ENCODE measurements at places on chromosomes 3 and 15.

- DNase-seq, result no peak
These were observed 53.0 kb downstream of the PIAS1 start for GRCh38 chr15:68107142-68107541.

GRCh38 chr15:65829130-65829764 lies 37.2 kb upstream of the DENND4A start:
- no peak for DNase-seq

DNA sequence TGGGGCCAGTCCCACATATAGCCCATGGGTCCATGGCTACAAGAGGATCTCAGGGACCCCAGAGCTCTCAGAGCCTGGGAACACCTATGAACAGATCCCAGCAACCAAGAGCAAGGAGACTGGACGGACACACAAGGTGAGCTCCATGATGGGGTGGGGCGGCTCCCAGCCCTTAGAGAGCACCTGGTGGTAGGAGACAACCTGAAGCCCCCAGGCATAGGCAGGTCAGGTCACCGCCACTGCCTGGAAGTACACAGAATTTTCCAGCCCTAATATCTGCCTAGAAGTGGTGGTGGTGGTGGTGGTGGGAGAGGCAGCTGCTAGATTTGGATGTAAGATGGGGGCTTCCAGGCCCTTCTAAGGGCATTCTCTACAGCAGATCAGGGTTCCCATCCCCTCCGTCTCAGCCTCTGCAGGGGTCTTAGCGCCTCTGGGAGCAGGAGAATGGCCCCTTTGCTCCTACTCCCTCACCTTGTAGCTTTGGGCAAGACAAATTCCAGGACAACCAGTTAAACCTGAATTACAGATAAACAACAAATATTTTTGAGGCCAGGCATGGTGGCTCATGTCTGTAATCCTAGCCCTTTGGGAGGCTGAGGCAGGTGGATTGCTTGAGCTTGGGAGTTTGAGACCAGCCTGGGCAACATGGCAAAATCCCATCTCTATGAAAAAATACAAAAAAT lies 9.2 kb downstream of the SH2D7 start:
- no peak for DNase-seq

DNA sequence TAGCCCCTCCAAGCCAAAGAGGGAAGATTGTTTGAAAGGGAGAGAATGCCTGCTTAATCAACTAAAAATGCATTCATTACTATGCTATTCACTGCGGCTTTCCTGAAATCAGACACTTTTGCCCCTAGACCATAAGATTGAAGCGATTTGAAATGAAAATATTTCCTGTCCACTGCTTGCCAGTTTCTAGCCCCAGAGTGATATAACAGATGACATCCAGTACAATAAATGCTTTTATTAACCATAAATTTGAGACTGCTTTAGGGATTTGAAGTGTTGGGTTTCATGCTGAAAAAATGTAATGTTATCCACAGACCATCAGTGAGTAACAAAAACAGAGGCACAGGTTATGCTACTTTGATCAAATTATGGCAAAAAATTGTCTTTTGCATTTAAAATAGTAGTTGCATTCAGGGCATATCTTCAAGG lies 14.1 kb downstream of the IL17RD start:
- DNase-seq, result no peak

GRCh38 chr3:150348500-150348899 lies 59.6 kb upstream of the TSC22D2 start:
- DNase-seq, result peak; percentile 88

GRCh38 chr3:177981576-177981975 lies 554.7 kb upstream of the KCNMB2 start:
- DNase-seq, result no peak

DNA sequence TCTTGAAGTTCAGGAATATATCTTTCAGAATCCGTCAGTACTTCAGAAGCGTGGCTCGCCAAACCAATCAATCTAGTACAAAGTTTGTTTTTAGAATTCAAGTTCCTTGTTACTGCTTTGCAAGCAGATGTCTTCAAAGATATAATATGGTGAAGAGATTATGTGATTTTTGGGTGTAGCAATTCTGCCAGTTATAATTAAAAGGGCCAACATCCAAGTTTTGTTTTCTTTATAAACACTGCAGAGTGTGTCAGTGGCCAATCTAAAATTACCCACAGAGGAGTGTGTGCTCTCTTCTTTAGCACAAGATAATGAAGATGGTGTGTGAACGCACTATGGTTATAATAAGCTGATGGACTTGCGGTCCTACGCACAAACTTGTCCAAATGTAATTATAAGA lies 493.6 kb upstream of the MDFIC2 start:
- DNase-seq, result no peak

DNA sequence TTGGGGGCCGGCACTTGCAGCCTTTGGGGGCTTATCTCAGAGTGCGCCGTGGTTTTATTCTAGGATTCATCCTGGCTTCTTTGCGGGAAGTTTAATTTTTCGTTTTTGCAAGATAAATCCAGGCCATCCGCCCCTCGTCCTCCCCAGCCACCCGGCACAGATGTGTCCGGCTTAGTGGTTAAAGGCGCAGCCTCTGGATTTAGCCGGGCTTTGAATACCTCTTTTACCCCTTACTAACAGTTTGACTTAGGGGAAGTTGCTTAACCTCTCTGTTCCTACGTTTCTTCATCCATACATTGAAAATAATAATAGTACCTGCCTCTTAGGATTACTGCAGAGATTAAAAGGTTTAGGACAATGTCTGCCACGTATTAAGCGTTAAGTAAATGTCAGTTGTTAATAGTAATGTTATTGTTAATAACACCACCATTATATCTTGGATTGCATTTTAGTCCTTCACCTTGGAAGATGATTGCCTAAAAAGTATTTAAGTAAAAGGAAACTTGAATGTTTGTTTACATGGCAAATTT lies 714 bp downstream of the ECT2 start:
- DNase-seq, result no peak

DNA sequence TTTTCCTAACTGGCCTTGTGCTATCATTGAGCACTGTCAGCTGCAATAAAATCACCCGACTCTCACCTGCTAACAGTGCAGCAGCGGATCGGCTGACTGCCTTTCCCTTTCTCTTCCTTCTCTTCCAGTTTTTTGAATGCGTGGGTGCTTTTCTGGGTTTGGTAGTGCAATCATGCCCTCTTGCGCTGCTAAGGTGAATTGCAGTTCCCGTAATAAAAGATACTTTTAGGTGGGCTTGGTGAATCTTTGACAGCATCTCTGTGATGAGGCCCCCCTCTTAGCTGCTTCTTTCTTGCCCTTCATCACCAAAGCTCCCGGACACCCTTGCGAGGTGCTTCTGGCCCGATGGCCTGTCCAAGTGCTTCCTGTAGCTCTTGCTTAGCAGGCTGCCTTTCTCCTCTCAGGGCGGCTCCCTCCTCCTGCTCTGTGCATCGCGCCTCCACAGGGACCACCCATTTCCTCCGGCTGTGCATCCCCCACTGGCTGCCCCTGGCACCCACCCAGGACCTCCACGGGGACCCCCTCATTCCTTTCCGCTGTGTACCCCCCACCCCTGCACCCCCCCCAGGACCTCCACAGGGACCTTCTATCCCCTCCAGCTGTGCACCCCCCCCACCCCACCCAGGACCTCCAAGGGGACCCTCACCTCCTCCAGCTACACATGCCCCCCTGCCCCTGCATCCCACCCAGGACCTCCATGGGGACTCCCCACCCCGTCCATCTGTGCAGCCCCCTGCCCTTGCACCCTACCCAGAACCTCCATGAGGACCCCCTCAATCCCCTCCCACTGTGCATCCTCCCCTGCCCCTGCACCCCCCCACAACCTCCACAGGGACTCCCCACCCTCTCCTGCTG lies 50.8 kb upstream of the RPL32 start:
- peak; percentile 33 for DNase-seq

- DNase-seq, result no peak
These were observed 343.2 kb upstream of the ADAMTS9 start for GRCh38 chr3:65030847-65031463.

DNA sequence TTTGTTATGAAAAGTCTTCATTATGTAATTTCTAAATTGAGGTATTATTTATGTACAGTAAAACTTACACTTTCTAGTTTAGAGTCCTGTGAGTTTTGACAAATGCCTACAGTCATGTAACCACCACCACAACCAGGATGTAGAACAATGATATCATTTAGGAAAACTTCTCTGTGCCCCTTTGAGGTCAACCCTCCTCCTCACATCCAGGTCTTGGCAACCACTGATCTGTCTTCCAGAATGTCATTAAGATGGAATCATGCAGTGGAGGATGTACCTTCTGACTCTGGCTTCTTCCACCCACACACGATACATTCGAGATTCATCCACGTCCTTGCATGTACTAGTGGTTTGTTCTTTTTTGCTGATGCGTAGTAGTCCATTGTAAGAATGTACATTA lies 23.2 kb downstream of the MINAR1 start:
- no peak for DNase-seq

GRCh38 chr3:127608362-127608718 lies 10.1 kb downstream of the MCM2 start:
- no peak for DNase-seq

- DNase-seq, result no peak
These were observed 85.3 kb upstream of the MYZAP start for GRCh38 chr15:57506422-57506821.

- no peak for DNase-seq
These were observed 64.8 kb upstream of the SATB1 start for GRCh38 chr3:18489939-18490338.

- DNase-seq, result no peak
These were observed 241.1 kb downstream of the RYR3 start for GRCh38 chr15:33551860-33552259.

DNA sequence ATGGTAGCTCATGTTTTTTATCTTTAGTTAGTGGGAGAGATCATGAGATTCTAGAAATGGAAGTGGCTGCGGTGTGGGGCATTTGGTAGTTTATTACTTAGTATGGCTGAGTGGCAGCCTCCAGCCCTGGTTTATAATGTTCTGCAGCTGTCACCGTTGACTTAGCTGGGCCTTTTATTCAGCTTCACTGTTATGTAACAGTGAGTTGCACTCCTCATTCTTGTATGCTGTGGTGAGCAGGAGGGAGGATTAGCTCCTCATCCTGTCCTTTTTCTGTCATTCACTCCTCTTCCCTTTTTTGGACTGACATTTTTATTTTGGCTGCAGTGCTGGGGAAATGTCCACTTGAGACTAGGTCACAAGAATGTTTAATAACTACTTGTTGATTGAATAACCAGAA lies 29.5 kb downstream of the RAD54L2 start:
- no peak for DNase-seq

- DNase-seq, result no peak
These were observed 27.6 kb downstream of the MAPKAPK3 start for GRCh38 chr3:50644561-50644960.

DNA sequence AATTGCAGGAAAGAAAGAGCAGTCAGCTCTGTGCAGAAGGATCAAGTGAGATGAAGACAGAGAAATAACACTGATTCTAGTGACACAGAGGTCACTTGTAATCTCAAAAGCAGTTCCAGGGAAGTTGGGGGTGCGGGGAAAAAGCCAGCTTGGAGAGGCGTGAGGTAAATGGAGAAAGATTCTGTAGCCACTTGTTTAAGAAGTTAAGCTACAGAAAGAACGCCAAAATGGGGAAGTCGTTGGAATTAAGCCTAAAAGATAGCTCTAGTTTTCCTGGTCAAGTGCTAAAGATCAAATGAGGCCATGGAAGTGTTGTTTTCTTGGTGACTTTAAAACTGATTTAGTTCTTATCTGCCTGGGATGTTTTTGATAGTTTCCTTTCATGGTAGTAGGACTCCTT lies 152.0 kb downstream of the GREM1 start:
- no peak for DNase-seq

DNA sequence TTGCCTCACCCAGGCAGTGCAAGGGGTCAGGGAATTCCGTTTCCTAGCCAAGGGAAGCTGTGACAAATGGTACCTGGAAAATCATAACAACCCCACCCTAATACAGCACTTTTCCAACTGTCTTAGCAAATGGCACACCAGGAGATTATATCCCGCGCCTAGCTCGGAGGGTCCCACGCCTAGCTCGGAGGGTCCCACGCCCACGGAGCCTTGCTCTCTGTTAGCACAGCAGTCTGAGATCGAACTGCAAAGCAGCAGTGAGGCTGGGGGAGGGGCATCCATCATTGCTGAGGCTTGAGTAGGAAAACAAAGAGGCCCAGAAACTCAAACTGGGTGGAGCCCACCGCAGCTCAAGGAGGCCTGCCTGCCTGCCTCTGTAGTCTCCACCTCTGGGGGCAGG lies 208.1 kb downstream of the FHIT start:
- no peak for DNase-seq

GRCh38 chr15:77966540-77967234 lies 110.8 kb downstream of the TBC1D2B start:
- no peak for DNase-seq

GRCh38 chr3:143885780-143886427 lies 37.6 kb upstream of the SLC9A9 start:
- DNase-seq, result peak; percentile 38

DNA sequence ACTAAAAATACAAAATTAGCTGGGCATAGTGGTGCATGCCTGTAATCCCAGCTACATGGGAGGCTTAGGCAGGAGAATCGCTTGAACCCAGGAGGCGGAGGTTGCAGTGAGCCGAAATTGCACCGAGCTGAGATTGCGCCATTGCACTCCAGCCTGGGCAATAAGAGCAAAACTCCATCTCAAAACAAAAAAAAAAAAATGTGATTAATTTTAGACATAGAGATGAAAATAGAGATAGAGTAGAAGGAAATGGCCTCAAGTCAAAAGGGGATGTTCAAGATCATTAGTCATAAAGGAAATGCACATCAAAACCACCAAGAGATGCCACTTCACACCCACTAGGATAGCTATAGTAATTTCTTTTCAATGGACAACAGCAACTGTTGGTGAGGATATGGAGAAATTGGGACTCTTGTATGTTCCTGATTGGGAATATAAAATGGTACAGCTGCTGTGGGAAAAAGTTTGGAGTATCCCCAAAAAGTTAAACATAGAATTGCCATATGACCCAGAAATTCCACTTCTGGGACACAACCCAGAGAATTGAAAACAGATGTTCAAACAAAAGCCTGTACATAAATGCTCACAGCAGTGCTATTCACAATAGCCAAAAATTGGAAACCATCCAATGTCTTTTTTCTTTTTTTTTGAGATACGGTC lies 55.4 kb downstream of the ABHD2 start:
- no peak for DNase-seq

- no peak for DNase-seq
These were observed 24.1 kb downstream of the PDE8A start for GRCh38 chr15:85005746-85006145.

DNA sequence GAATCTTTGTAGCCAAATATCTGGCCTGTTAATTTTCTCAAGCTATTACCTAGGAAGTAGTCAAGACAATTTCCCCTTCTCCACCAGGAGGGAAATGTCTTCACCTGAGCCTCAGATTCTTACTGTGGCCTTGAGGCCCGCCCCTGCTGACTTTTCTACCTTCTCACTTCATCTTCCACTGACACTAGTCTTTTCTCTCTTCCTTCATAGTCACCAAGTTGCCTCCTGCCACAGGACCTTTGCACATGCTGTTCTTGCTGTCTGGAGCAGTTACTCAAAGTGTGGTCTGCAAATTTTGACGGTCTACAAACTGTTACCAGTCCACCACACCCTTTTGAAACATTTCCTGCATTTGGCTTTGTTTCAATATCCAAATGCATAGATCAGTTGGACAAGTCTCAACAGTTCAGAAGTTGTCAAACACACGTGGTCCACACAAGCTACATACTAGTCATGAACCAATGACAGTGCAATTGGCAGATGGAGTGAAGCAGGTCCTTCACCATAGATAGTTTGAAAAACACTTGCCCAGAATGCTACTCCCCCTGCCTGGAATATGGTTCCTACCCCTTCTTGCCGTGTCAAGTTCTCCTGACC lies 100.5 kb downstream of the OSBPL10 start:
- DNase-seq, result no peak
